ENCODE measurements at places on chromosomes 5 and 9.

- DNase-seq, result no peak
These were observed 166.0 kb downstream of the OLFM1 start for GRCh38 chr9:135253305-135254004.

GRCh38 chr9:91840469-91840868 lies 109.6 kb downstream of the ROR2 start:
- DNase-seq, result no peak

GRCh38 chr5:63263411-63263810 lies 684.8 kb downstream of the LRRC70 start:
- no peak for DNase-seq

GRCh38 chr5:38465061-38465460 lies 91.4 kb downstream of the LIFR start:
- no peak for DNase-seq

DNA sequence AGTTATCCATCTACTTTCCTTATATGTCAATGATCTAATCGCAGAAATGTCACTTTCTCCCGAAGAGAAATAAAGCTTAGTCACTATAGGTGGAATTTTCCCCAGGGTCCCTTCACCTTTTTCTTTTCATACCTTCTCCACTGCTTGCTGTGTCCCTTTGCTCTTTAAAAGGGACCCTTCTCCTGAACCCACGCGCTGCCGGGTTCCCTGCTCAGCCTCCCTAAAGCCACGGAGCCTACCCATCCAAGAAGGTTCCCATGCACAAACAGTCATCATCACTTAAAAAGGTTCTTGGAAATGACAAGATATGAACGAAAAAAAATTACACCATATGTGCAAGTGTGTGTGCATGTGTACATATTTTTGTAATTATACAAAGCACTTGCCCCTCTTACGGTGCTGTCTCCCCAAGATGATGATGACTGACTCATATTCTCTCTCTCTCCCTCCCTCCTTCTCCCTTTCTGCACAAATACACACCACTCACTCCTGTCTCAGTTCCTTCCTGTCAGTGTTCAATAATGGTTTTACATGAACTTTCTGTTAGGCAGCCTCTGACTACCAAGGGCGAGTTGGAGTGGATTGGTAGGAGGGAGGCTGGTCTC lies 1.5 kb upstream of the PTPRD start:
- no peak for DNase-seq
